ENCODE measurements at places on chromosomes 2 and 18. TPM values are rescaled to one million over a fixed set of nuclear protein-coding genes. Genes with fewer than 3 reads are reported as not detected.
A peak's percentile ranks its signal among the peaks of the same experiment; 100 is the strongest.

GRCh38 chr2:70516596-70516995 lies 37.0 kb downstream of the TGFA start:
- DNase-seq, result peak; percentile 92

ALK gene
- not detected for polyA plus RNA-seq

ASIC4 gene
- not detected for polyA plus RNA-seq

ARHGAP28 gene
- polyA plus RNA-seq, result not detected

DNA sequence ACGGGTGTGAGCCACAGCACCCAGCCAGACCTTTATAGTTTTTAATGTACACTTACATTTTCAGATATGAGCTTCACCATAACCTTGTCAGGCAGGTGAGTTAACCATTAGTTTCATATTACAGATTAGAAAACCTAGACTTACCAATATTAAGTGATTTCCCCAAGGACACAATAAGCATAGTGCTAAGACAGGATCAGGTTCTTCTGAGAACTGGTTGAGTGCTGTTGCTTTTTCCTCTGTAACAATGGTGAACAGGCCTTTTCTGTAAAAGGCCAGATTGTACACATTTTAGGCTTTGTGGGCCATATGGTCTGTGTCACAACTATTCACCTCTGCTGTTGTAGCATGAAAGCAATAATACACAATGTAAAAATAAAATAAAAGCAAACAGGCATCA lies 332.0 kb downstream of the PIK3C3 start:
- no peak for DNase-seq

GRCh38 chr2:204074456-204074855 lies 137.9 kb downstream of the ICOS start:
- no peak for DNase-seq

DNA sequence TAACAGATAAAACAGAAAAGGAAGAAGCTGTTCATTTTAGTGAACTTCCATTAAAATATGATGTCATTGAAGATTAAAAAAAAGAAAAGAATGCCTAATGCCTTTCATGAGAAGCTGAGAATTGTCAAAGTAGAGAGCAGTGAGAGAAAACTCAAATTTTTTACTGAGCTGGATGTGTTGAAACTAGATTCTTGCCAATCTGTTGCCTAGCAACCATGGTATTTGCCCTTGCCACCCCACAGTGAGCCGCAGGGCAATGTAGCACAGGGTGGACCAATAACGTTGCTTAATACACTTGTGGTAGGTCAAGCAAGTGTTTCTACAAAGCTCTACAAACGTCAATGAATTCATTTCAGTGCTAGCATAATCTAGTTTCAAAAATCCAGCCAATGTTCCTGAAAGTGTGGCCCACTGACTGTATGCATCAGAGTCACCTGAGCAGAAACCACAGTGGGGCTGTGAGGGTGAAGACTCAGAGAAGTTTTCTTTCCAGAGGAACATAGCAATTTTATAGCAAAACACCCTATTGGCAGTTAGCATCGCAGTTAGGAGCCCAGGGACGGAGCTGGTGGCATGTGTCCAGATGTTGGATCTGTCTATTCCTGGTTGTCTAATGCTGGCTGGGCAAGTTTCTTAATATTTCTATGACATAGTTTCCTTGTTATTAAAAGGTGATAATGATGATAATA lies 132.2 kb downstream of the DOCK10 start:
- peak; percentile 84 for DNase-seq

- DNase-seq, result no peak
Measured at GRCh38 chr2:178284613-178285286, 90.4 kb downstream of the OSBPL6 start.

GRCh38 chr2:94873362-94874276 lies 2.4 kb downstream of the TEKT4 start:
- no peak for DNase-seq

- no peak for DNase-seq
Measured at GRCh38 chr2:120635146-120635545, 100.5 kb upstream of the GLI2 start.

- DNase-seq, result no peak
Measured at GRCh38 chr2:221435171-221435570, 136.9 kb downstream of the EPHA4 start.

- DNase-seq, result no peak
Measured at GRCh38 chr2:75379476-75380210, 180.3 kb upstream of the TACR1 start.

- DNase-seq, result peak; percentile 81
Measured at GRCh38 chr18:62450546-62451410, 72.0 kb upstream of the ZCCHC2 start.

RAPH1 gene
- 4.5 TPM for polyA plus RNA-seq

HNRNPLL gene
- 16.8 TPM for polyA plus RNA-seq

DNA sequence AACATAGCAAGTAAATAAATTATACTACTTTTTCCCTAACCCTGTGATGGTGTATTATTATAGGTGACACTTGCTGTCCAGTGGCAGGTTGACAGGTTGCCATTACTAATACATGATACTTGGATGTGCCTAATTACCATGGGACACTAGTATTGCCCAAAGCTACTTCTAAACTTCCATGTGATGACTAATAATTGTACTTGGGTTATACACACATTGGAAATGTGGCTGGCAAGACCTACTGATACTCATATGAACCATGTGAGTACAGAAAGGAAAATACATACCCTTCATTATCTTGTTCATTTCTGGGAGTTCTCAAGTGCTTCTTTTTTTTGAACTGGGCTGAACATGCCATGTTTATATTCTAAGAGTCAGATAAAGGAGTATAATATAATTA lies 156.4 kb downstream of the IKZF2 start:
- DNase-seq, result no peak

- DNase-seq, result no peak
Measured at GRCh38 chr2:225600865-225601264, 201.4 kb downstream of the NYAP2 start.

LIMS3 gene
- polyA plus RNA-seq, result 6.0 TPM

- DNase-seq, result no peak
Measured at GRCh38 chr2:59733970-59734369, 819.5 kb downstream of the BCL11A start.

DNA sequence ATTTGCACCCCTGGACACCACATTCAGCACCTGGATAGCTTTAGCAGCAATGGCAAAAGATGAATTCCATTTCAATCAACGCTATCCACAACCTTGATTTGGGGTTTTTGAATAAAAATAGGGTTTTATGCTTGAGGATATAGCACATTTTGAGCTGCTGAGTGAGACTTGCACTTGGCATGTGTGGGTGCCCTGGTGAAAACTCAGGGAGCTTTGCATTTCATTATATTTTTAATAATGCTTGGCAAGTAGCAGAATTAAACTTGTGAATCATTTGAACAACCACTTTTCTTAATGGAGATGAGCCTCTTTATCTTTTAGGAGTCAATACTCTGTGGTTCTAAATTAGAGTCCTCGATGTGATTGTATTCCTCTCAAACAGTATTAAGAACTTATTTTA lies 252.4 kb downstream of the PLCL1 start:
- no peak for DNase-seq

GRCh38 chr18:34085140-34085739 lies 139.5 kb downstream of the NOL4 start:
- DNase-seq, result no peak

DNA sequence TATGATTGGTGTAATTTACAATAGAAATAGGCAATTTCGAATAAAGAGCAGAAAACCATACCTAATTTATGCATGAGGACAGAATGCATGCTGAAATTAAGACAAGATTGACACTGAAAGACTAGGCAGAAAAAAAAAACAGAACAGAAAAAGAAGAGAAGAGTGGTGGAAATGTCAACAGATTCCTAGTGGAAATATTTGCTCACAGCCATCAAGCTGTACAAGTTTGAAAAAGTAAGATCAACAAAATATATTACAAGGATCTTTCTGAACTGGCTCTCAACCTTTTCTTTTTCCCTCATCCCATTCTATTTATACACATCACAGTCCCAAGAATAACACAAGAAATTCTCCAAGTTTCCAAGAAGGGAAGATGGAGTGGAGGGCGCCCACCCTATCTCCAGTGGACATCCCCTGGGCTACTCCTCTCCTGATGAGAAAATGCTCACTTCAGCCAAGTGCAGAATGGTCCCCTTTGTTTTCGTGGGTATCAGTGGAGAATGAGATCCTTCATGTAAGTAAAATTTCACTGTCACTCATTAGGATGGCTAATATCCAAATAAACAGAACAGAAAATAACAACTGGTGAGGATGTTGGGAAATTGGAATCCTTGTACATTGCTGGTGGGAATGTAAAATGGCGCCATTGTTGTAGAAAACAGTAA lies 51.0 kb upstream of the ZNF532 start:
- no peak for DNase-seq

GRCh38 chr2:46098621-46099062 lies 198.6 kb upstream of the EPAS1 start:
- no peak for DNase-seq

RGPD4 gene
- not detected for polyA plus RNA-seq

- no peak for DNase-seq
Measured at GRCh38 chr2:204551512-204551863, 6.2 kb downstream of the PARD3B start.

GPR75 gene
- not detected for polyA plus RNA-seq

- no peak for DNase-seq
Measured at GRCh38 chr2:21392649-21393048, 268.9 kb downstream of the TDRD15 start.

C2orf81 gene
- polyA plus RNA-seq, result 0.49 TPM

- no peak for DNase-seq
Measured at GRCh38 chr18:29874519-29875098, 1167.9 kb downstream of the DSC3 start.

IGFBP2 gene
- not detected for polyA plus RNA-seq

GRHL1 gene
- polyA plus RNA-seq, result 0.08 TPM

- DNase-seq, result peak; percentile 57
Measured at GRCh38 chr2:217943446-217944321, 59.1 kb downstream of the TNS1 start.

EFEMP1 gene
- not detected for polyA plus RNA-seq

GRCh38 chr2:190781604-190782198 lies 98.9 kb upstream of the GLS start:
- peak; percentile 38 for DNase-seq

GRCh38 chr2:240632306-240632721 lies 7.0 kb downstream of the GPR35 start:
- DNase-seq, result no peak

DNA sequence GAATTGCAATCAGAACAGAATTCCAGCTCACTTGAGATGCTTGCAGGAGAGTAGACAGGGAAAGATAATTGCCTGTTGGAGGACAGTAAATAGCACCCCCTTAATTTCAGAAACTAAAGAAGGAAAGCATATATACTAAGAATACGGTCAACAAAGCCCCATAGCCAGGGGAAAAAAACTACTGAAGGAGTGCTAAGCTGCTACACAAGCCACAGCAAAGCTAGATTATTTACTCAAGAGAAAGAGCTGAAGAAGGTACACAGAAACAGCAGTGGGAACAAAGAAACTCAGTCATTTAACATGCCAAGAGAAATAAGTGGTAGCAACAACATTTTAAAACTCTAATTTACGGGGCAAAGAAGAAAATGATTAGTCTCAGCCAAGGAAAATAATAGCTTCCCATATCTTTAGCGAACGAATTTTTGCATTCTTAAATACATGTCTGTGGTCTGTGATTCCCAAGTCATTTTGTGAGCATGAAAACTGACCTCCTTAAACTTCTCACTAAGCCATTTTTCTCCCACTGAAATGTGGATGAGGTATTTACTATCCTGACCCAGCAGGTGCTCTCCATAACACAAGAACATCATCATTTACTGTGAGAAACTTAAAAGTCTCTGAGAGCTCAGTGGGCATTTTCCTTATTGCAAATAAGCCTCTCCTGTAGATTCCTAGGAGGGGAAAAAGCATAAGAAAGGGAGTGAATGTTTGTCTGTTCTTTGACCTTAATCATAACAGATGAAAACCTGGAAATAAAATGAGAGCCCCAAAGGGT lies 196.0 kb downstream of the PAX3 start:
- DNase-seq, result no peak

GRCh38 chr18:29556070-29556469 lies 1379.1 kb upstream of the CDH2 start:
- DNase-seq, result no peak

GRCh38 chr18:8744038-8744437 lies 38.7 kb downstream of the MTCL1 start:
- no peak for DNase-seq

CHRND gene
- not detected for polyA plus RNA-seq

DNA sequence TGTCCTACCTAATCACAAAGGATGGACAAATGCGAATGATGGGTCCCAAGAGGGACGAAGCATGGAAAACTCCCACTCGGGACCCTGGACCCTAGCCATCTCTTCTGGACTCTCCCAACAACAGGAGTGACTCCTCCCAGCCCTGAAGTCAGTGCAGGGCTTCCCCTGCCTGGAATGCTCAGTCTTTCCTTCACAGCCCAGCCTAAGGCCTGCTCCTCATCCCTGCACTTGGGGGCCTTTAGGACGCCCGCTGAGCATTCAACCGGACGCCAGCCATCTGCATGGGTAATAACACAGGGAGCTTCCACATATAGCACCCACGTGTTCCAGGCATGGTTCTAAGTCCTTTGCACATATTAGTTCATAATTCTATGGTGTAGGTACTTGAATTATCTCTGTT lies 237.5 kb downstream of the KLHL29 start:
- DNase-seq, result no peak

CLEC4F gene
- polyA plus RNA-seq, result 0.65 TPM

DNA sequence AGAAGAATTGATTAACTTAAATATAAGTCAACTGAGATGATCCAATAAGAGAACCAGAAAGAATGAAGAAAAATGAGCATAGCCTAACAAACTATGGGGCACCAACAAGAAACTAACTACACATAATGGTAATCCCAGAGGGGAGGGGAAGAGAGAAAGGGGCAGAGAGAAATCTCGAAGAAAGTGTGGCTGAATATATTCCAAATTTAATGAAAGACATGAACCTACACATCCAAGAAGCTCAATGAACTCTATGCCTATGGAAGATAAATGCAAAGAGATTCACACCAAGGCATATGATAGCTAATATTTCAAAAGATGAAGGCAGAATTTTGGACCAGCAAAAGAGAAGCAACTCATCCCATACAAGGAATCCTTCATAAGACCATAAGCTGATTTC lies 649.2 kb downstream of the ZEB2 start:
- DNase-seq, result no peak

SERPINB12 gene
- not detected for polyA plus RNA-seq

- no peak for DNase-seq
Measured at GRCh38 chr2:220445429-220446105, 818.1 kb downstream of the SLC4A3 start.

- no peak for DNase-seq
Measured at GRCh38 chr18:33579349-33580215, 1.6 kb downstream of the ASXL3 start.

GRCh38 chr2:152548996-152549395 lies 168.3 kb downstream of the PRPF40A start:
- DNase-seq, result no peak

Measured in CD14-positive monocyte (primary cell).